Activated CD4-positive, alpha-beta T cell treated with anti-CD3 and anti-CD28 coated beads for 4 hours (primary cell): ENCODE measurements at places on chromosomes 2 and 18.

DNA sequence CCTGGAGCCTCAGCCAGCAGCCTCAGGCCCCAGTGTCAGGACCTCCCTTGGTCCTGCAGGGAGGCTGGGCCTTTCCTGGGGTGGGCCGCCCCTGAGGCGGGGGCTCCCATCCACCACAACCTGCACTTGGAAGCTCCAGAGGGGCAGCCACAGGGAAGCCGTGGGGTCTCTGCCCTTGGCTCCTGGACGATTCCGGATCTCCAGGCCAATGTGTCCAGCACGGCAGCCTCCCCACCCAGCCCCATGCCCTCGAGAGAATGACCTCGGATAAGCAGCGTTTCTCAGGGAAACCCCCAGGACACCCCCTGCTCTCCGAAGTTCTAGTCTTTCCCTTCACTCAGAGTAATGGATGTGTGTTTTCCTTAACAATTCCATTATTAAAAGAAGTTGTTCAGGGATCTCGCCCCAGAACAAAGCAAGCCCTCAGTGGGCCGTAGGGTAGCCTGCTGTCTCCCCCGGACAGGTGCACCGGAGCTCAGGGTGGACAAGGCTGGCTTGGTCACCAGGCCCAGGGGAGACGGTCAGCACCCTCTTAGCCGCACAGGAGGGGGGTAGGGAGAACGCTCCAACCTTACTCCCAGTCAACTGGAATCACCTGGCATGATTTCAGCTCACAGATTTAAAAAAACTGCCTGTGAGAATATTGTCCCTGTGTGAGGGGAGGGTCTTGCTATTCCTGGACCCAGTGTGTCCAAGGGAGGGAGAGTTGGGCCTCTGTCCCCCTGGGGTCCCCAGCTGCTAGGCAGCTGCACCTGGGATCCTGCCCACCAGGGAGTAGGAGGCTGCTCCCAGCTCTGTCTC is 72.2 kb upstream of the OTOS start:
- DNase-seq, result no peak

GRCh38 chr2:11562011-11562410 is 28.2 kb downstream of the GREB1 start:
- no peak for DNase-seq

- DNase-seq, result no peak
Measured at GRCh38 chr2:38763228-38763627, 12.1 kb upstream of the SRSF7 start.

GRCh38 chr18:25454730-25455129 is 102.8 kb upstream of the ZNF521 start:
- no peak for DNase-seq

- DNase-seq, result no peak
Measured at GRCh38 chr18:71450257-71450656, 1093.9 kb downstream of the CBLN2 start.
